ENCODE measurements at places on chromosomes 11 and 22.

- no peak for DNase-seq
Observed at GRCh38 chr11:108891909-108892511, 227.1 kb downstream of the DDX10 start.

- peak; percentile 21 for DNase-seq
Observed at GRCh38 chr11:128246810-128247594, 340.4 kb downstream of the ETS1 start.

GRCh38 chr22:17950651-17951214 is 73.6 kb downstream of the MICAL3 start:
- DNase-seq, result no peak

DNA sequence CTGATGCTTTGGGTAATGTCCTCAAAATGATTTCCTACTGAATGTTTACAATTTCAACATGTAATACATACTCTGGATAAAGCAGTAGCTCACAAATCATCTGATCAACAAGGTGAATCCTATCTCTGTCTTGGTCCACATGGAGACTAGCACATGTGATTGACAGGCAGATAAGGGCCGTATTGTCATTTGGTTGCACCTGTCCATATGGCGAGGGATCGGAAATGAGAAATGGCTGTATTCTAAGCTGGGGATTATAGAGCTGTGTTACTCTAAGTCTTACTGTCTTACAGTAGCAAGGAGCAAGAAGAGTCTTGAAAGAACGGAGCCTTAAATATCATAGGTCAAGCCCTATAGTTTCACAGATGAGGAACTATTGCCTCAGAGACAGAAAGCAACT is 55.7 kb downstream of the APIP start:
- DNase-seq, result no peak

DNA sequence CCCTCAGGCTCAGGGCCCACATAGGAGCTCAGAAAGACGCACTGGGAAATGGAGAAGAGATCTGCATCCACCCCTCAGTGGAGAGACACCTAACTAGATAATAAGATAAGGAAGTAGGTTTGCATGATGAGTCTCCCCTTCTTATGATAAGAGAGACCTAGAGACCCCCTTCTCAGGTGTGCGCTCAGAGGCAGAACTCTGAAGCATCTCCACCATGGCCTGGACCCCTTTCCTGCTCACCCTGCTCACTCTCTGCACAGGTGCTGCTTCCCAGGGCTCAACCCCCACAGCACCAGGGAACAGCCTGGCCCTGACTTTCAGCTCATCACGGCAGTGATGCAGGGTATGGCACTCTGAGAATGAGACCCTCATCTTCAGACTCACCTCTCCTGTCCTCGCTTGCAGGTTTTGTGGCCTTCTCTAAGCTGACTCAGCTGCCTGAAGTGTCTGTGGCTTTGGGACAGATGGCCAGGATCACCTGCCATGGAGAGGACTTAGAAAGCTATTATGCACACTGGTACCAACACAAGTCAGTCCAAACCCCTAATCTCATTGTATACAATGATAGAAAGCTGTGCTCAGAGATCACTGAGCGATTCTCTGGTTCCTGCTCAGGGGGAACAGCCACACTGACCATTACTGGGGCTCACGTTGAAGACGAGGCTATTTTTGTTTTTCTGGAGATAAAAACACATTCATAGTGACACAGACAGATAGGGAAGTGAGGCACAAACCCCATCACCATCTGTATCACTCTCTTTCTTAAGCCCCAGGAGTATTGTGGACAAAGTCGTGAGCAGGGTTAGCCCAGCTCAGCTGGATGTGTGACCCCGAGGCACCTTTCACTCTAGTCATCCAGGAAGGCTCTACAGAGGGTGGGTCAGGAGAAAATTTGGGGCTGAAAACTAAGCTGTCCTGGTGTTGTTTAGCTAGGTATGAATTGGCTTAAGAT is 29.7 kb upstream of the IGLL5 start:
- no peak for DNase-seq

- DNase-seq, result no peak
Observed at GRCh38 chr11:96635655-96636054, 245.8 kb downstream of the JRKL start.

DNA sequence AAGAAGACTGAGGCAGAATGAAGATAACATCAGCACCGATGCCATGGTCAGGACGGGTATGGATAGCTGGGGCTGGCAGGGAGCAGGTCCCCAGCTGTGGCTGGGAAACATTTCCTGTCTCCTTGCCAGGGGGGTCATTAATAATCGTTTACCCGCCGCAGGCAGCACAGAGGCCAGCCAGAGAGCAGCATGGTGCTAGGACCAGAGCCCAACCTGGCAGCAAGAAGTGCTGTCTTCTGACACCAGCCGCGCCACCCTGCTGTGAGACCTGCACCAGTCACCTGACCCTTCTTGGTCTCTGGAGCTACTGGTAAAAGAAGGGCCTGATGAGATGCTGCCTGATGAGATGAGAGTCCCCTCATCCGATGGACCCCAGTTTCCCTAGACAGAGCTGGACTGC is 36.3 kb downstream of the PDE2A start:
- DNase-seq, result no peak

- DNase-seq, result no peak
Observed at GRCh38 chr11:18490736-18491485, 35.3 kb downstream of the LDHAL6A start.

DNA sequence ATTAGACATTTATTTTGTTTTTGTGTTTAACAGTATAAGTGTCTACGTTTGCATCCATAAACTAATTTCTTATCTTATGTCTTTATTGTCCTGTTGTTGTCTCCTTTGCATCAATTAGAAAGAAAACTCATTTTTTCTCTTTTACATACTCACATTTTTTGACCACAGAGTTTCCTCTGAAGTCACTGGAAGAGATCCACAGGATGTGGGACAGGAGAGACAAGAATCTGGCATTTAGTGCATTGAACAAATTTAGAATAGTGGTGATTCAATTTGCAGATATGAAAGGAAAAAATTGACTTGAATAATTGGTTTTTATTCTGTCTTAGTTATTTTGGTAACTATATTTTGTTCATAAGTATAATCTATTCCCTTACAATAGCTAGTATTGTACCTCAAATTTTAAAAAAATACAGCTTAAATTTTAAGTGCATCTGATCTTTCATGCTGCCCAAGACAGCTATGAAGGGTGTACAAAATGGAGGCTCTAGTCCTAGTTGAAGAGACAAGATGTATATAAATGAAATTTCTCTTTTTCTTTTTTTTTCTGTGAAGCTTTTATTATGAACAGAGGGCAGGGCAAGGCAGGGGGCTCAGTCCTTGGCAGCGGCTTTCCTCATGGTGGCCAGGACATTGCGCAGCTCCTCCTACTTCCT is 24.4 kb downstream of the HORMAD2 start:
- DNase-seq, result no peak

GRCh38 chr11:81658722-81659121 is 1074.9 kb downstream of the FAM181B start:
- no peak for DNase-seq

DNA sequence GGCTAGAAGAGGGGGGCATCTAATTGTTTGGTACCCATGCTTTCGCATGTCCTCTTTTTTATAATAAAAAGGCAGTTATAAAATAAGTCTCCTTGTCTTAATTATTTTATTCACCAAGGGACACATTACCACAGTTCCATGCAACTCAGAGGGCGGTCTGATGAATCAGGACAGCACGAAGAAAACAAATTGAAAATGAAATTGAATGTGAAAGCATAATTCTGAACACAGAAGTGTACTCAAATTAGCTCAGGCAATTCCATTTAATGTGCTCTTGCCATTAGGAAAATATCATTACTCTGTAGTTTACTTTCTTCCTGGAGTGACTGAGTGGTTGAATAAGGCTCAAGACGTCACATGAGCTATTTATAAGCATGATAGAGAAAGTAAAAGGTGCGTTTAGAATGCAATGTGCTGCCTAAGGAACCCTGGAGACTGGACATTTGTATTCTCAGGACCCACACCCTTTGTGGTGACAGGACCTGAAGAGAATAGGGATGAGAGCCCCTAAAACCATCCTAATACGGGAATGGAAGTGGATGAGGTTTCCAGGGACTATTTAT is 59.6 kb downstream of the MTNR1B start:
- no peak for DNase-seq

DNA sequence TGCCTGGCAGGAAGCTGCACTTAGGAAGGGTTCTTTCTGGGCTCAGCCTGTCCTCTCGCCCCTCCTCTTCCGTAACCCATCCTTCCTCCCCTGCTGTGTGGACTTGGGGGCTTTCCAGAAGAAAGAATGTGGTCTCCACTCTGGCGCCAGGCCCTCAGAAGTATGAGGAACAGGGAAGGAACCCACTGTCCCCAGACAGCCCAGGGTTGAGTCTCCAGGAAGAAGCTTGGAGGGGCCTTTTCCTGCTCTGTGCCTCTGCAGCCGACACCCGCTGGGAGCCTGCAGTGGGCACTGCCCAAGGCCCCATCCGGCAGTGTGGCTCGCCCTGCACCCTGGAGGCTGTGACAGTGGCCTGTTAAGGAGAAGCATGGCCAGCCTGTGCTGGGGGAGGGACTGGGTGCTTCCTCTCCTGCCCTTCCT is 112.6 kb downstream of the ST3GAL4 start:
- DNase-seq, result no peak

DNA sequence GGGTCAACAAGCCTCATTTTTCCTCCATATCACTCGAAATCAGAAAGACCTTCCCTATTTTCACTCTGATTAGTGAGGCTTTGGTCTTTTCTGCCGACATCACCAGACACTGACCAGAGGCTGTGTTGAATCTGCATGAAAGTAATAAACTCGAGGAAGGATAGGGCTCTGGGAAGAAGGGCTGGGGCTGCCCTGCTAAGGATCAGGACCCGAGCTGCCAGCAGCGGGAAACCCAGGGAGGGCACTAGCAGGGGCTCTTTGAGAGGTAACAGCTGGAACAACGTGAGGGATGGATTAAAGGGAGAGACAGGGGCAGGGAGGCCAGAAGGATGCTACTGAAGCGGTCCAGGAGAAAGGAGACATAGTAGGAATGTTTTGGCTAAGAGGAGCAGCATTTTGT is 377.5 kb upstream of the NARS2 start:
- no peak for DNase-seq

- DNase-seq, result no peak
Observed at GRCh38 chr22:48757581-48757980, 1070.1 kb downstream of the BRD1 start.

GRCh38 chr22:46089426-46090035 is 60.8 kb upstream of the PPARA start:
- no peak for DNase-seq
